ENCODE measurements at places on chromosomes 12 and 14.
A peak's percentile ranks its signal among the peaks of the same experiment; 100 is the strongest.

GRCh38 chr14:41699486-41699885, 92.8 kb downstream of the LRFN5 start:
- DNase-seq = no peak

- DNase-seq = no peak
These were observed 76.8 kb downstream of the NUMB start for GRCh38 chr14:73381380-73382013.

DNA sequence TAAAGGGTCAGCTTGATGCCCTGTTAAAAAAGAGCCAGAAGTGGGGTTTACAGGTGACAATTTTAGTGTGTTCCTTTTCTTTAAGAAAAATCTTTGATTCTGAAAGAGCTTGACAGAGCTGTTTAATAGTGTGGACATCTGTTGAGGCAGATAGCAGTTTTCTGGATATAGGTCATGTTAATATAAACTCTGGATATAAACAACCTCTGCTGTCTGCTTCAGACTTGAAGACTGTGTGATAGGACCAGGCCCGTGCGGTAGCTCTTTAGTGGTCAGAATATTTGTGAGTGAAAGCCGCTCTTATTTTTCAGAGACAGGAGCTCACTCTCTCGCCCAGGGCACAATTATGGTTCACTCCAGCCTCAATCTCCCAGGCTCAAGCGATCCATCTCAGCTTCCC, 439.9 kb upstream of the RGS6 start:
- DNase-seq = no peak

DNA sequence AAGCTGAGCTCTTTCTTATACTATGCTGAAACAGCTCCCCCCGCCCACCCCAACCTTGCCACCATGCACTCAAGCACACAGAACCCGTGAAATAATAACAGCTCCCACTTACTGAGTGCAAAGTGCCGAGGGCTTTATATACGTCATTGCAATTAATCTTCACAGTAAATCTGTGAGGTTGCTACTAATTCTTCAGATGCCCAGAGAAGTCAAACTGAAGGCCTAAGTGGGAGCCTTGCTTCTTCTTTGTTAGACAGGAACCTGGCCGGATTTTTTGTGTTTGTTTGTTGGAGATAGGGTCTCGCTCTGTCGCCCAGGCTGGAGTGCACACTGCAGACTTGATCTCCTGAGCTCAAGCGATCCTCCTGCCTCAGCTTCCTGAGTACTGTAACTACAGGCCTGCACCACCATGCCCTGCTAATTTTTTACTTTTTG, 34.0 kb downstream of the VCPKMT start:
- no peak for DNase-seq

GRCh38 chr12:29241821-29242591, 92.9 kb downstream of the FAR2 start:
- no peak for DNase-seq

DNA sequence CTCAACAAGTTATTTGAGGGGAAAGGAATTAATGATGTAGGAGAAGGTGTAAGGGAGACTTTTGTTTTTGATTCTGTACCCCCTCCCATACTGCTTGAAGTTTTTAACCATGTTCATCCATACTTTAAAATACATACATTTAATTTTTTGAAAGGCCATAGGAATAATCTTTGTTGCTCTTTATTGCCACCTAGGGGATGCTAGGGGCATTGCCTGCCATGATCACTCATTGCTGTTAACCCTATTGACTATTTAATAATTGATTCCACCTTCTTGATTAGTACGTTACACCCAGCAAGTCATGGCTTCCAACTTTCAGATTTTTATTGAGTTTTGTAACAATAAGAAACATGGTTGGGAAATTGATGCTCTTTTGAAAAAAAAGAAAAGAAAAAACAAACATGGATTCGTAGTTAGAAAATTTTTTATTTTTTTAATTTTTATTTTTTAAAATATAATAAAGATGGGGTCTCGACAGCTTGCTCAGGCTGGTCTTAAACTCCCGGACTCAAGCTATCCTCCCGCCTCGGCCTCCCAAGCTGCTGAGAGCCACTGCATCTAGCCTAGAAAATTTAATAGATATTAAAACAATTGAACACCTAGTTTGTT, 8.5 kb upstream of the PRKAB1 start:
- DNase-seq = no peak

- no peak for DNase-seq
These were observed 4.6 kb upstream of the UNC119B start for GRCh38 chr12:120705618-120706017.

GRCh38 chr12:15155271-15155670, 65.9 kb downstream of the RERG start:
- no peak for DNase-seq

DNA sequence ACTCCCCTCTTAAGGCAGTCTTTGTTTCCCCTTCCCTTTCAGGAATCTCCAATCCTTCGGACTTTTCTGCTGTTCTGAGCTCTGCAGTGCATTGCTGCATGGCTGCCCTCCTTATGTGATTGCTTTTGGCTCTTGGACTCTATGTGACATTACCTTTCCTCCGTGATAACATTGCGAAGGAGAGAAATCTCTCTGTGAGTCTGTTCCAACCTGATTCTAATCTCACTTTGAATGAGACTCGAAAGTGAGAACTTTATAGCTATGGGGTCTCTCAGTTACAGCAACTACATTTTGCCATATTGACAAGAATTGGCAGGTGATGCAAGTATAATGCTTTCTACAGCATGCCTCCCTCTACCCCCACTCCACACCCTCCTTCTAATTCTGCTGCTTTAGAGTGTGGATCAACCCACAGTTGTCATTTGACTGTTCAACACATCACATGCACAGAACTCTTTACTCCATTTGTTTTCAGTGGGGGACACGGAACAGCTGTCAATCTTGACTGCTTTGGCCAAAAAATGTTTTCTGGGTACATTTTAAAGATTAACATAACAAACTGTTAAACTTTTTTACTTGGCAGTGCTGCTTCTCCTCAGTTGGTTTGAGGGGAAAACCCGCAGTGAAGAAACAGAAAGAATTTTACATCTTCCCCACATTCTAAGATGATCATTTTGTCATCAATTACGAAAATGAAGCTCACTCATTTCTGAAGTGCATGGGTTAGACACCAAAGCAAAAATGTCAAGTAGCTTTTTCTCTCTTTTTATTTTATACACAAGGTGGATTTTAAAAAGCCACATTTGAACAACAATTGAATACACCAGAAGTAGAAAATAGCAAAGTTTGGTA, 125.5 kb upstream of the RMST start:
- DNase-seq = no peak

DNA sequence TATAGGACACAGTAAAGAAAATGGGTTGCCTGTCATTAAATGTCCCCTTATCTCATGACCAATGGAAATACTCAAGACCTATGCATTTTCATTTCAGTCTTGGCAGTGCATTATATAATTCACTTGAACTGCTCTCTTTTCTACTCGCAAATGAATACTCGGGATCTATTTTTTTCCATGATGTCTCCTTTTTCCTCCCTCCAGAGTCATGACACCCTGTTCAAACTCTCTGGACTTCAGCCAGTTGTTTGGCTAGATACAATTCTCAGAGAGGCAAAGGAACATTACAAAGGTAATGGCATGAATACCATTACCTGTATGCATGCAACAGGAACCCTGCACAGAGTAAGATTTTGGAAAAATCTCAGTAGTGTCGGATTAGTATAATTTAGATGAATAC, 130.9 kb downstream of the GPR135 start:
- DNase-seq = no peak

DNA sequence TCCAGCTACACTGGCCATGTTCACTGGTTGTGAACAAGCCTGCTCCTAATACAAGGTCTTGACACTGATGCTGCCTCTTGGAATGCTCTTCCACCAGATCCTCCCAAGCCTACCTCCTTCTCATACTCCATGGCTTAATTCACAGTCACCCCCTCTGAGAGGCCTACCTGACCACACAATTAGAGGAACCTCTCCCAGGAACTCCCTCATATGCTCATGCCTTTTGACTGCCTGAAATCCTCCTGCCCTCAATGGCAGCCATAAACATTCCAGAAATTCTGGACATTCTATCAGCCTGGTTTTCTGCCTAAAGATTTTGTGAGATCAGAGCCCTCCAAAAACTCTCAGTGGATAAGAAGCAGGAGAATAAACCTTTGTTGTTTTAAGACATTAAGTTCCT, 340.2 kb downstream of the C12orf75 start:
- DNase-seq = no peak

GRCh38 chr14:58650857-58651256, 13.1 kb downstream of the DACT1 start:
- DNase-seq = no peak

DNA sequence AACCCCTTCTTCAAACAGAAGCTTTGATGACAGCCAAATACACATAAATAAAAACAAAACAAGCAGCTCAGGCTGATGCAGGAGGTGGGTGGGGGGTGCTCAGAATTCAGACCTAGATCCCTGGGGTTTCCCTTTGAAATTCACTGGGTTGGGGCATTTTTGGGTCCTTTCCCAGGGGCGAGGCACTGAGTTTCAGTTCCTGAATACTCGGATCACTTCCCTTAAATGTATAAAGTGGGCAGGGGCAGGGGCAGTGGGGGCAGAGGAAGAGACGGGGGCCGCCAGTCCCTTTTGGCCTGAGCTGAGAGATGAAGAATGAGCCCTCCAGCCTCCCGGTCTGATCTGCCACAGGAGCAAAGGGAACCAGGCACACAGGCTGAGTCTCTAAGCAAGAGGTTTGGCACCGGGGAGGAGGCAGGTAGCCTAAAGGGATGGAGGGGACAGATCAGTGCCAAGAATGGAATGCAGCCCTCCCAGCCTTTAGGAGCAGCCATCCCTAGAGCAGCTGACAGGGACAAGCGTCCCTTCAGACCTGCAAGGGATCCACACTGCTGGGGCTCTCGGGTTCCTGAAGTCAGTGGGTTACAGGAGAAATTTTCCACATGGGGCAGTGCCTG, 20.3 kb downstream of the KDM2B start:
- no peak for DNase-seq

GRCh38 chr14:104144911-104145825, 6.8 kb downstream of the KIF26A start:
- peak; percentile 33 for DNase-seq

Data from left ventricle myocardium superior (tissue), 1 donor.